ENCODE measurements at places on chromosomes 11 and 22. TPM values are rescaled to one million over a fixed set of nuclear protein-coding genes. Genes with fewer than 3 reads are reported as not detected.

OR5A1 gene
- total RNA-seq: not detected

NAALADL1 gene
- 30.7 TPM for total RNA-seq

DNA sequence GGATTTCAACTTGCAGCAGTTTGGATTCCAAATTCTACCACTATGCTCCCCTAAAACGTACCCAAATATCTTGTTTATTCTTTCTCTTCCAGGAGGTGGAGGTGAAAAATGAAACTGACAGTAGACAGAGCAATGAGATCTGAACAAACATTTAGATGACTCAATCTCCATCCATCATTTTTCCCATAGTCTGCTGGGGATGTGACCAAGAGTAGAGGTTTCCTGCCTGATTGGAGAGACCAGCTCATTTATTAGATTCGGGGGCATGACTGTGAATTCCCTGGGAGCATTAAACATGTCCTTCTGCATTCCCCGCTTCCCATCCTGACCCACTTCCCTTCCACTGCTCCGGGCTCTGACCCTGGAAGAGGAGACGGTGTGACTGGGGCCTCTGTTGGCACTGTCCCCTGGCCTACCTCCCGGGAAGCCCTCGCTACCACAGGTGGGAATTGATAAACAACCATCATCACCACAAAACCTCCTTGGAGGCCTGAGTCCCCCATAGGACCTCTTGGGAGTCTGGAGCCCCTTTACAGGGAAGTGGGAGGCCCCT is 20.3 kb downstream of the DKK3 start:
- H3K4me1 ChIP-seq: peaks cover 24% of the 10 kb centered on the region
- no peaks in the 10 kb centered on the region for H3K27me3 ChIP-seq

- H3K4me1 ChIP-seq: peaks cover 72% of the 10 kb centered on the region
- H3K4me3 ChIP-seq: no peak overlapping the region
- peak overlapping the region; percentile 93 for H3K27ac ChIP-seq
Measured at GRCh38 chr11:12679471-12679870, 5.2 kb downstream of the TEAD1 start.

GRCh38 chr11:14373941-14374646 is 15.1 kb upstream of the RRAS2 start:
- no peak overlapping the region for H3K4me3 ChIP-seq
- DNase-seq: no peak
- no peaks in the 10 kb centered on the region for H3K27me3 ChIP-seq
- no peaks in the 10 kb centered on the region for H3K4me1 ChIP-seq

Data from vagina (tissue), 2 donors.